ENCODE measurements at places on chromosomes 7 and 10.

GRCh38 chr7:65250697-65251395 is 122.8 kb upstream of the ZNF92 start:
- DNase-seq = no peak

DNA sequence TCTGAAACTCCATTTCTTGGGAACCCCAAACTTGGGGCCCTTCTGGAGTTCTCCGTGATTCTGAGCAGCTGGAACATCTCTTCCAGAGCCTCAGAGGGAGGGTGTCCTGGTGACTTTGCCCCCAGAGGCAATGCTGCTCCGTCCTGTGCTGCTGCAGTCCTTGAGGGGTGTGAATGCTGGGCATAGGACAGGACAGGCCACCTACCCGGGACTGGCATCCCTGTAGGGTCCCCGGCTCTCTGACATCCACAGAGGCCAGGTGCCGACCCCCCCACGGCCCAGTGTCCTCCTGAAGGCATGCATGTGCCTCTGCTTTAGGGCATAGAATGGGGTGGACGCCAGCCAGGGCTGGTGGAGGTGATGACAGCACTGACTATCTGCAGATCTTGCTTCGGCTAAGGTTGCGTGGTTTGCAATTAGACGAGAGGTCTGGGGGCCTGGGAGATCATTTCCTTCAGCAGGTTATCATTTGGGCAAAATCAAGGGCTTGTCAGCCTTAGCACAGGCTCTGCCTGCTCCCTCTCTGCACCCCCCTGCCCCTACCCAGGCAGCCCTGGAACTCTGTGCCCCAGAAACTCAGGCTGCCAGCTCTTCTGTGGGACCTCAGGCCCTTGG is 136.9 kb upstream of the GPR26 start:
- no peak for DNase-seq

GRCh38 chr7:90345595-90346335 is 751 bp upstream of the GTPBP10 start:
- DNase-seq = no peak

- DNase-seq = no peak
Observed at GRCh38 chr7:129970816-129971215, 18.1 kb upstream of the UBE2H start.

GRCh38 chr7:90708841-90709317 is 112.8 kb downstream of the CDK14 start:
- DNase-seq = no peak

DNA sequence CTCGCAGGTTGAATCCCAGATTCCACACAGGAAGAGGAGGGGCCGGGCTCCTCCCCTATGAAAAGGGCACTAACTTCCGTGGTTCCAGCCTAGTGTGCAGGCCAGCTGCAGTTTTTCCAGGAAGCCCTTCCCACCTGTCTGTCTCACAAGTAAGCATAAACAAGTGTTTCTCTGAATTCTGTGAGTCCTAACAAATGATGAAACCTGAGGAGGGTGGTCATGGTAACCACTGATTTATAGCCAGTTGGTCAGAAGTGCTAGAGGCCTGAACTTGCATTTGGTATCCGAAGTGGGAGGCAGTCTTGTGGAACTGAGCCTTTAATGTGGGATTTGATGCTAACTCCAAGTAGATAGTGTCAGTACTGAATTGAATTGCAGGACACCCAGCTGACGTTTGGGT is 54.7 kb upstream of the STEAP4 start:
- no peak for DNase-seq

DNA sequence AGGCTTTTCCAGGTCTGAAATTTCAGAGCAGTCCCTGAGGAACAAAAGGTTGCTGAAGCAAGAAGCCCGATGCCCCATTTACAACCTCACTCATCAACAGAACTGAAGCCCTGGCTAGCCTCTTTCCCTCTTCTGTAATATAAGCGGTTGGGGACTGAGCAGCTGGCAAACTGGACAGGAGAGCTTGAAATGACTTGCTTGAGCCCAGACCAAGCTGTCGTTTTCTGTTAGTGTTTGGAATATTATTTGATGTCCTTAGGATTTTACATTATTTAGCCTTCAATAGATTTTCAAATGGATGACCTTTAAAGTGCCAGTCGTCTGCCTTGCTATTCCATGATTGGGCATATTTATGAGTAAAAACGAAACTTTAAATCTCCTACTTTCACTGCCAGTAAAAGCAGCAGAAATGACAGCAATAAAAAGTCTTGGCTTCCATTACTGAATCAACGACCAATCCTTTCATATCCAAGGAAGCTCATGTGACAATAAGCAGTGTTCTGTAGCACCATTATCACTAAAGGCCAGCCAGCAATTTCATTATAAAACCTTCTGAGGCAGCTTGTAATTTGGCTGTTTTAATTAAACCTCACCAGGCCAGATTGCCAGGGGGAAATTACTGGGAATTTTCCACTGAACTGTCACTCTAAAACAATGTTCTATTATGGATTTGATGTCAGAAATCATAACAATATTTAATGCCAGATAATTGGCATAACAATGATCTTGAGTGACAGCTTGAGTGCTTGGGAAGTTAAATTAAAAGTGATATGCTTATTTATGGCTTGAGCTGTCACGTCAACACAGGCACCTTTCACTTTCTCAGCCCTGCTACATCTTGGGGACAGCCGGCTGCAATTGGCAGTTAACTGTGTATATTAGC is 85.9 kb downstream of the LSMEM1 start:
- DNase-seq = no peak
